ENCODE measurements at places on chromosomes 7 and 10. TPM values are rescaled to one million over a fixed set of nuclear protein-coding genes. Genes with fewer than 3 reads are reported as not detected.

- H3K27ac ChIP-seq: 0 out of 2 replicates have a peak overlapping the region, but pooled peaks have one; percentile 35
- DNase-seq: peak; percentile 81
- no peaks in the 10 kb centered on the region for H3K36me3 ChIP-seq
- no peak overlapping the region for H3K4me3 ChIP-seq
- peaks cover 23% of the 10 kb centered on the region for H3K4me1 ChIP-seq
Observed at GRCh38 chr10:73879296-73880173, 5.2 kb upstream of the CAMK2G start.

DNA sequence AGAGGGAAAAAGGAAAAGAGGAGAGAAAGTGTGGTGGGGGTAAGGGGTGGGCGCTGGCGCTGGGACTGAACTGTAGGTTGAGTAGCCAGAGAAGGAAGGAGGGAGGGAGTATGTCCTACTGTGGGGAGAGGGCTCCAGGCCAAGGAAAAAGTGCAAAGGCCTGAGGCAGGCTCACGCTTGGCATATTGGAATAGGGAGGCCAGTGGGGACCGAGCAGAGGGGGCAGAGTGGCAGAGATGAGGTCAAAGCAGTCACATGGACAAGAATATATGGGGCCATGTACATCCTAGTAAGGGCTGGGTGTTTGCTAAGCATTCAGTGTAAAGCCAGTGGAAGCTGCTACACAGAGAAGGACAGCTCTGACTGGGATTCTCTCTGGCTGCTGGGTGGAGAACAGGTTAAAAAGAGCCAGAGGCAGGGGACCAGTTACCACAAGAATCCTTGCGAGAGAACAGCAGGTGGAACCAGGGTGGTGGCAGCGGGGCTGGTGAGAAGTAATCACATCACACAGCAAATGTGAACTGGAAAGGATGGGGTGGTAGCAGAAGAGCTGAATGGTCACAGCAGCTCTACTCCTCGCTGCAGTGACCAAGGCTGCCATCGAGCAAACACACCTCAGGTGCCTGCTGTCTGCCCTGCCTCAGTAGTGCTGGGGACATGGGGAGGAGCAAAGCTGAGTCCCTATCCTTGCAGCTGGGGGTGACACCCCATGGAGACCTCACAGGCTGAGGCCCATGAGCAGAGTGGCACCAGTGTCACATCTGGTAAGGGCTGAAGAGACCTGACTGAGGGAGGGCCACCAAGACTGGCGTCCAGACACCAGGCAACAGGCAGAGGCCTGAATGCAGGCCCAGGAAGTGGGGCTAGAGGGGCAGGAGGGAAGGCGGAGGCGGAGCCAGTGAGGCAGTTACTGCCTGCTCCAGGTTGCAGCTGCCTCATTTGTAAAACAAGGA, 39.5 kb downstream of the FAM53B start:
- H3K4me1 ChIP-seq: peaks cover 46% of the 10 kb centered on the region
- peaks cover 7% of the 10 kb centered on the region for H3K36me3 ChIP-seq
- no peaks in the 10 kb centered on the region for H3K27me3 ChIP-seq
- no peak overlapping the region for H3K4me3 ChIP-seq
- DNase-seq: peak; percentile 40
- H3K27ac ChIP-seq: peak overlapping the region; percentile 62

DNA sequence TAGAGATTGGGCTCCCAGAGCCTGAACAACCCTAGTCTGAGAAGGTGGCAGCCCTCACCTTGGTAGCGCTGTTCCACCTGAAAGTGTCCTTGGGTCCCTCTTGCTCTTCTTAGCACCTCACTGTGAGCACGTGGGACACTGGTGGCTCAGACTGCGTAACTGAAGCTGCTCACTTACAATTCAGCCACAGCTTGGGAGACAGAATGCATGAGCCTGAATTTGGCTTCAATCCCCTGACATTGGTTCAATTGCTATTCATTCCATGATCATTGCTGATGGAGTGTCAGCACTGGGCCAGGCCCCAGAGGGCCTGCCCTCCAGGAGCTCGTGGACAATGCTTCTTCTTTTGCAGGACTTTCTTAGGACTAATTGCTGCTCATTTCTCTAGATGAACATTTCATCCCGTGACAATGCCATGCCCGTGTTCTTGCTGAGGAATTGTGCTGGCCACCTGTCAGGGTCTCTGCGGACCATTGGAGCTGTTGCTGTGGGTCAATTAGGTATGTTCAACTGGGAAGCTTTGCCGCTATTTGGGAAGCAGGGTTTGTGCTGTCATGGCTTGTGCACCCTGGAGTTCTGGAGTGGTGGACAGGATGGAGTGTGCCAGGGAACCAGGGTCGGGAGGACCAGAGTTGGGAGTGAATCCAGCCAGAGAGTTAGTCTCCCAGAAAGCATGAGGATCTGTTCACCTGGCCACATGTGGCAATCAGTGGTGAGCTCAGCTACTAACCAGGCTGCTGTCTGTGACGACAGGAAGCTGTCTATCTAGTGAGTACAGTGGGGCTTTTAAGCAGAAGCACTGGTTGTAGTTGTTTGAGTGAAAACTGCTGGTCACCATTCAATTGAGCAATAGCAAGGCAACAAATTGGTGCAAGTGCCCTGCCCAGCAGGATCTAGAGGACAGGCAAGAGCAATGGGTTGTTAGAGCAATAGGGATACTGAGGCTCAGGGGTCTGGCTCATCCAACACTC, 105.1 kb downstream of the WDFY4 start:
- H3K27ac ChIP-seq: no peak overlapping the region
- H3K27me3 ChIP-seq: peaks cover 3% of the 10 kb centered on the region
- no peaks in the 10 kb centered on the region for H3K4me1 ChIP-seq

GRCh38 chr10:97336006-97336405, 1.5 kb upstream of the FRAT2 start:
- peak overlapping the region; percentile 92 for H3K27ac ChIP-seq
- no peak for DNase-seq
- H3K27me3 ChIP-seq: no peaks in the 10 kb centered on the region
- 0 out of 2 replicates have a peak, but pooled peaks cover 3% of the 10 kb centered on the region for H3K36me3 ChIP-seq
- H3K4me1 ChIP-seq: peaks cover 55% of the 10 kb centered on the region

DNA sequence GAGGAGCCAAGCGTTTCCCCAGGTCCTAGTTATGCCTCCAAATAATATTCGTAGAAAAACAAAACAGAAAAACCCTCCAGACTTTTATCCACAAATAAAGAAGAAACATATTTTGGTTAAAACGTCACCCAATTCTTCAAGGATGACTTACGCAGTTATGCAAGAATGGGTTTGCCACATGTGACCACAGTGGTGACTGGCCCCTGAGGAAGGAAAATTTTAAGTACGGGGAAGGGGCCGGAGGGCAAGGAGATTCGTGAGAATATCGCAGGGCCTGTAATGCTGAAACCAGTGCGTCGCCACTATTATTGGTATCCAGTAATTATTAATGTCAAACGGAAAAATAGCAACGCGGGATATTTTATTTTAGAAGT, 537 bp upstream of the MRPS24 start:
- peak overlapping the region; percentile 89 for H3K4me3 ChIP-seq
- peaks cover 24% of the 10 kb centered on the region for H3K36me3 ChIP-seq
- H3K27me3 ChIP-seq: peaks cover 2% of the 10 kb centered on the region

DNA sequence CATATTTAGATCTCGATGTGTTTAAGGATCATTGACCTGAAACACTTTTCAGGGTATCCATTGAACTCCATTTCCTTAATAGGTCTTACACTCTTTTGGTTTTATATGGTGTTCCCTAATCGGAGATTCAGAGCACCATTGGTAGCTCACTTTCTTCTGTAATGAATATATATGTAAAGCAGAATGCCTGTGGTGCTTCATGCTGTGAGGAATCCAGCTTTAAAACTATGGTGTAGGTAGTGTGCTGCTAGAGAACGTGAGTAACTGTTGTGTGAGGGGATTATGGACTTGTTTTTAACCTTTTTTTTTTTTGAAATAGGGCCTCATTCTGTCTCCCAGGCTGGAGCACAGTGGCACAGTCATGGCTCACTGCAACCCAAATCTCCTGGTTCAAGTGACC, 376.9 kb upstream of the LRGUK start:
- H3K27me3 ChIP-seq: no peaks in the 10 kb centered on the region
- DNase-seq: no peak
- H3K27ac ChIP-seq: no peak overlapping the region
- H3K36me3 ChIP-seq: no peaks in the 10 kb centered on the region
- no peak overlapping the region for H3K4me3 ChIP-seq
- peaks cover 42% of the 10 kb centered on the region for H3K4me1 ChIP-seq

PALD1 gene
- total RNA-seq: 36.1 TPM

EGFR gene
- 5.9 TPM for total RNA-seq
